Adrenal gland (tissue), 19 donors: ENCODE measurements at places on chromosomes 16 and 17.
A peak's percentile ranks its signal among the peaks of the same experiment; 100 is the strongest.

- no peak overlapping the region for H3K27ac ChIP-seq
- no peaks in the 10 kb centered on the region for H3K4me1 ChIP-seq
- H3K36me3 ChIP-seq: no peaks in the 10 kb centered on the region
- H3K27me3 ChIP-seq: no peaks in the 10 kb centered on the region
- no peak overlapping the region for H3K4me3 ChIP-seq
These were observed 1.8 kb upstream of the SLC16A3 start for GRCh38 chr17:82226809-82227628.

GRCh38 chr17:38897176-38897575 is 27.3 kb downstream of the LASP1 start:
- H3K27me3 ChIP-seq: no peaks in the 10 kb centered on the region
- peak overlapping the region; percentile 49 for H3K27ac ChIP-seq
- H3K4me3 ChIP-seq: no peak overlapping the region
- H3K4me1 ChIP-seq: peaks cover 43% of the 10 kb centered on the region
- no peak for DNase-seq

DNA sequence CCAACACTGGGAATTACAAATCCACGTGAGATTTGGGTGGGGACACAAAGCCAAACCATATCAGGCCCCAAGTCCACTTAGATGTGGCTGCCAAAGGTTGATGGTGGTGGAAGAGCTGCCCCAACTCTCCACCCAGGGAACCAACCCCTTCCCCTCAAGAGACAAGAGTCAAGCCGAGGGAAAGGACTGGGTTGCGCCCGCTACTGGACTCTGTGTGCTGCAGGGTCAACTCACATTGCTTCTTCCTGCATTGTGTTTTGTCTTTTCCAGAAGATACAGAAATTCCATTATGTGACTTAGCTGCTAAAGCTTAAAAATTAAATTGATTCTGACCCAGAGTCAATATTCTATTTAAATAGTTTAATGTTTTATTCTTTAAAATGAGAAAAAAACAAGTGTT is 58.5 kb downstream of the ADAMTS18 start:
- no peak overlapping the region for H3K27ac ChIP-seq
- no peak for DNase-seq
- H3K27me3 ChIP-seq: no peaks in the 10 kb centered on the region
- no peaks in the 10 kb centered on the region for H3K4me1 ChIP-seq
- H3K36me3 ChIP-seq: no peaks in the 10 kb centered on the region

DNA sequence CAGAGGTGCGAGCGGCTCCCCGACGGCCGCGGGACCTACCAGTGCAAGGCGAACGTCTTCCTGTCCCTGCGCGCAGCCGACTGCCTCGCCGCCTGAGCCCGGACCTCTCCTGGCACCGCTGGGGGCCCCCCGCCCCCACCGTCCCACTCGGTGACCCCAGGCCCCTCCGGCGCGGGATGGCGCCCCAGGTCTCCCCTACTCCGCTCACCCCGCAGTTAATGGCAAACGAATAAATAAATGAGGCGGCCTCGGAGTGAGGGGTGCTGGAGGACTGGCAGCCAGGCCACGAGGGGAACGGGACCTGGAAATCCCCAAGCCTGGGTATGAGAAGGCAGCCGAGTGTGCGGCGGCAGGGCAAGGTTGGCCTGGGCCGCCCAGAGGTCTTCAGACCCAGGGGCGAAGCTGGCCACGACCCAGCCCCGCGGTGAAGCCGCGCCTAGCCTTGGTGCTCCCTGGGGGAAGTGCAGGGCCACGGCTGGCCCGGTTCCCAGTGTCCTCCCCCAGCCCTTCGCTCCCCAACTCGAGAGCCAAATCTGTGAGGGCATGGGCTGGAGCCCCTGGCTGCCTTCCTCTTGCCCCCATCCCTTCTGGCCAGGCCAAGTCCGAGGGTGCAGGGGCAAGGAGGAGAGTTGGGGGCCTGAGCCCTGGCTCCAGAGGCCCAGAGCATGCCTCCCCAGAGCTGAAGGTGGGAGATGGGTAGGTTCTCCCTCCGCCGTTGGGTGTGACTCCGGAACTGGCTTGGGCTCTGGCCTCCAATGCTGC is 796 bp downstream of the NPB start:
- peaks cover 4% of the 10 kb centered on the region for H3K27me3 ChIP-seq
- H3K36me3 ChIP-seq: peaks cover 22% of the 10 kb centered on the region
- no peak for DNase-seq
- H3K27ac ChIP-seq: no peak overlapping the region
- H3K4me3 ChIP-seq: no peak overlapping the region
- H3K4me1 ChIP-seq: peaks cover 3% of the 10 kb centered on the region
